ENCODE measurements at places on chromosomes 1 and 21. TPM values are rescaled to one million over a fixed set of nuclear protein-coding genes. Genes with fewer than 3 reads are reported as not detected.

DNA sequence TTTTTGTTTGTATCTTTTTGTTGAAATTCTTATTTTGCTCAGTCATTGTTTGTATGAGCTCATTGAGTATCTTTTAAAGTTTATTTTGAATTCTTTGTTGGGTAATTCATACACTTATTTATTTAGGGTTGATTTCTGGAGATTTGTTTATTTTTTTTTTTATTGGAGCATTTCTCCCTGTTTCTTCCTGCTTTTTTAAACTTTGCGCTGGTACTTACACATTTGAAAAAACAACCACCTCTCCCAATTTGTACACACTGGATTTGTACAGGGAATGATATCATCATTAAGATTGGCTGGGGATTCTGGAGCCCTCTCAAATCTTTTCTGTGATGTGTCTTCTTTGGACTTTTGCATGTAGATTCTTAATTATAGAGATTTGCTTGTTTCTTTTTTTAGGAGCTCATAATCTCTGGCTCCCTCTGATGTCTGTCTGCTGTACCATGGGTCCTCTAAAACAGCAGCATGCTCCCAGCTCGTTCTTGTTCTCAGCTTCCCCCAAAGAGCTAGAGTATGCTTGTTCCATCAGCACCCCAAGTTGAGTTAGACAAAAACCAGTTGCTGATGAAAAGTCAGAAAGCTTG is 310.7 kb downstream of the DUSP10 start:
- DNase-seq, result no peak

DNA sequence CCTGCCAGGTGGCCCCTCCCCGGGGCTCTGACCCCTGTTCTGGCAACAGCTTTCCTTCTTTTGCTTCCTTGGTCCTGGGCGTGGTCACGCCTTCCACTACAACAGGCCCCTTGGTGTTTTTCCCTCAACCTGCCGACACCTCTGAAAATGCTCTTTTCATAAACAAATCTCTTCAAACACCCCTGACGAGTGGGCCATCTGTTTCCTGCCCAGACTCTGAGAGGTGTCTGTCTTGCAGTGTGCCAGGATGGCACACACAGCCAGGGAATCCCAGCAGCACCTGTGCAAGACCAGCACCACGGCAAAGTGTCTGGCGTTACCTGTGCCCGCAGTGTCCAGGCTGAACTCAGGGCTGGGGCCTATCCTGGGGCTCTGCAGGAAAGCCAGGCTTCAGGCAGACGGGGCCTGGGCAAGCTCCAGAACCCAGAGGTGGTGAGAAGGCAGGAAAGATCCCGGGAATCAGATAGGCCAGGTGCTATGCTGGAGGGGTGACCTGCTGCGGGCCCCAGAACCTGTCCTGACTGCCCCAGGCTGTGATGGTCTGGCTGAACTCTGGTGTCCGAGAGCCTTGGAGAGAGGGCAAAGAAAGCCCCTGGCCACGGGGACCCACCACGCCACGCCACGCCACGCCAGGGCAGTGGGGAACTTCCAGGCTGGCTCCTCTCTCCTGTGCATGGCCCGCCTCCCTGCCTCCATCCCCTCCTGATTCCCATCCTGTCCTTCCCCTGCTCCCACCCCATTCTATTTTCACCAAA is 88.9 kb downstream of the SIK1 start:
- DNase-seq, result no peak

GRCh38 chr1:246576709-246577032 is 10.4 kb downstream of the CNST start:
- no peak for DNase-seq

DNA sequence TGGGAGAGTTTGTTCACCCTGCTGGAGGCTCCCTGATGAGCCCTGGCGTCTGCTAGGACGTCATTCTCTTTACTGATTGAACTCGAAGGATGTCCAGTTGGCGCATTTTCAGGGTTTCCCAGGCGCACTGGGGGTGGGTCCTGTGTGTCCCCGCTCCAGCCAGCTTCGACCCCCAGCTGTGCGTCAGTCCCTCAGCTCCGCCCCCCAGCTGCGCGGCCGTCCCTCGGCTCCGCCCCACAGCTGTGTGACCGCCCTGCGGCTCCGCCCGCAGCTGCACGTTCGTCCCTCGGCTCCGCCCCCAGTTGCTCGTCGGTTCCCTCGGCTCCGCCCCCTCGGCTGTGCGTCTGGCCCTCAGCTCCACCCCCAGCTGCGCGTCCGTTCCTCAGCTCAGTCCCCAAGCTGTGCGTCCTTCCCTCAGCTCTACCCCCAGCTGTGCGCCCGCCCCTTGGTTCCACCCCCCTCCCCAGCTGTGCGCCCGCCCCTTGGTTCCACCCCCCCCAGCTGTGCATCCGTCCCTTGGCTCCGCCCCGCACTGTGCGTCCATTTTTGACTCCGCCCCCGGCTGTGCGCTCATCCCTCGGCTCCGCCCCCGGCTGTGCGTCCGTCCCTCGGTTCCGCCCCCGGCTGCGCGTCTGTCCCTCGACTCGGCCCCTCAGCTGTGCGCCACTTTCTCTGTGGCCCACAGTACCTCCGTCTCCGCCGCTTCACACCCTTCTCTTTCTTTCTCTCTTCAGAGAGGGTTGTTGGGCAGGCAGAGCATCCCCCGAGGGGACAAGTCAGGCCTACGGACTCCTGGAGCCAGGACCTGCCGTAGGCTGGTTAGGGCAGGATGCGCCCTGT is 61.3 kb downstream of the FAAP20 start:
- DNase-seq, result peak; percentile 98

GRCh38 chr1:79369091-79369490 is 362.6 kb upstream of the ADGRL4 start:
- no peak for DNase-seq

DNA sequence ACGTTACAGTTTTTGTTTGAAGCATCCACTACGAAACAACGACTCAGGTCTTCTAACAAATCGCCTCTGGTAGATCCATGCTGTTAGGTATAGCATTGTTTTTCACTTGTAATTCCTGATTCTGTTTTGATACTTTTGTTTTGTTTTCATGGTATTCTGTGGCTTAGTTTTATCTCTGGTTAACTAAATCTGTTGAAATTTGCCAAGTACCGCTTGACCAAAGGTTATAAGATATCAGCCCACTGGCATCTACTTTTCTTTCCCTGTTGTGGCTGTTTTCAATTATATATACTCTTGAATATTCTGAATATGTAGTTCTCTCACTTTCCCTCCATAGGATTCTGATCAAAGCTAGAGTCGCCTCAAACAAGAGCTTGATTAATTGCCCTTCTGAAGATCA is 274.8 kb upstream of the C1orf105 start:
- DNase-seq, result no peak

GRCh38 chr1:89912073-89912472 is 82.8 kb upstream of the ZNF326 start:
- DNase-seq, result no peak

- DNase-seq, result no peak
Observed at GRCh38 chr1:78640462-78640861, 9.2 kb upstream of the IFI44 start.

DNA sequence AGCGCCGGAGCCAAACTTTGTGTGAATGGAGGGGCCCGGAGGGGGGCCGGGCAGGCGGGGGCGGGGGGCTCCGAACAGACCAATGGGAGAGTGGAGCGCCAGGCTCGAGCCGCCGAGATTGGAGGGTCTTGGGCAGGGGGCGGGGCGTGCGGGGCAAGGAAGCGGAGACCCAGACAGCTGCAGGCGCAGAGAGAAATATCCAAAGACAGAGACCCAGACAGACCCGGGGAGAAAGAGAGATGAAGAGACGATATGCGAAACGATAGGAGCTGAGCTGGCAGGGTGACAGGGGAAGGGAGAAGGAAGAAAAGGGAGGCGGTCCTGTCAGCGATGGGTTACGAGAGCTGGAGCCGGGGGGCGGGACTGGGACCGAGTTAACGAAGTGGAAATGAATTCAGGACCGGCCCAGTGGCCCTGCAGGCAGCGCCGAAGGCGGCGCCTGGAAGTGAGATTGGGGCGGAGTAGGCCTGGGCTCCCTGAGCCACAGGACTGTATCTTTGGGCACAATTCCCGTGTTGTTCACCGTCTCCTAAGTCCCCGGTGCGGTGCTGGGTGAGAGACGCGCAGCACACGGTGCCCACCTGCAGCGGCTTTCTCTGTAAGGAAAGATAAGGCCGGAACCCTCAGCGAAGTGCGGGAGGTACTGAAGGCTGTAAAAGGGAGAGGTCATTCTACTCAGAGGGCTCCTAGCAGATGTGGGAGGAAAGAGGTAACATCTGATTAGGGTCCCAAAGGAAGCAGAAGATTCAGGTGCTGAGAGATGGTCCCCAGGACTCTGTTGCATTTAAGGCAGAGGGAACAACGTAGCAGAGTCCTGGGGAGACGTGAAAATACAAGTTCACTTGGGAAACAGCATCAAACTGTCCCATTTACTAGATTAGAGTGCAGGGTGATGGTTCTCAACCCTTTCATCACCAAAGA is 543 bp upstream of the KCNJ10 start:
- no peak for DNase-seq

- no peak for DNase-seq
Observed at GRCh38 chr1:218219460-218219859, 65.6 kb upstream of the RRP15 start.

- DNase-seq, result no peak
Observed at GRCh38 chr1:41964400-41964799, 45.7 kb upstream of the HIVEP3 start.

DNA sequence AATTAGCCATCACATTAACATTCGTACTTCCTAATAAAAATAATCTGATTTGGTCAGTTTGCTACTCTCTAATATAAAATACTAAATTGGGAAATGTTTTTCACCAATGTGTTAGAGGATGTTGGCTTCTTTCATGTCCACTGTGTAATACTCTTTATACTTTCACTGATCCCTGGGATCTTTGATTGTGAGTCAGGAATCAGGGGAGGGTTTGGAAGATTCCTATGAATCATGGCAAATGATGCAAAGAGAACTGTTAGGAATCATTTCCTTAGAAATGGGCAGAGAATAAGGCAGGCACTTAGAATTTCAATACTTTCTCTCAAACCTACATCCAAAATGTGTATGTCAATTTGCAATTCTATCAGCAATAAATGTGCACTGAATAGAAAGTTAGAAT is 31.0 kb downstream of the KRTAP24-1 start:
- no peak for DNase-seq

DNA sequence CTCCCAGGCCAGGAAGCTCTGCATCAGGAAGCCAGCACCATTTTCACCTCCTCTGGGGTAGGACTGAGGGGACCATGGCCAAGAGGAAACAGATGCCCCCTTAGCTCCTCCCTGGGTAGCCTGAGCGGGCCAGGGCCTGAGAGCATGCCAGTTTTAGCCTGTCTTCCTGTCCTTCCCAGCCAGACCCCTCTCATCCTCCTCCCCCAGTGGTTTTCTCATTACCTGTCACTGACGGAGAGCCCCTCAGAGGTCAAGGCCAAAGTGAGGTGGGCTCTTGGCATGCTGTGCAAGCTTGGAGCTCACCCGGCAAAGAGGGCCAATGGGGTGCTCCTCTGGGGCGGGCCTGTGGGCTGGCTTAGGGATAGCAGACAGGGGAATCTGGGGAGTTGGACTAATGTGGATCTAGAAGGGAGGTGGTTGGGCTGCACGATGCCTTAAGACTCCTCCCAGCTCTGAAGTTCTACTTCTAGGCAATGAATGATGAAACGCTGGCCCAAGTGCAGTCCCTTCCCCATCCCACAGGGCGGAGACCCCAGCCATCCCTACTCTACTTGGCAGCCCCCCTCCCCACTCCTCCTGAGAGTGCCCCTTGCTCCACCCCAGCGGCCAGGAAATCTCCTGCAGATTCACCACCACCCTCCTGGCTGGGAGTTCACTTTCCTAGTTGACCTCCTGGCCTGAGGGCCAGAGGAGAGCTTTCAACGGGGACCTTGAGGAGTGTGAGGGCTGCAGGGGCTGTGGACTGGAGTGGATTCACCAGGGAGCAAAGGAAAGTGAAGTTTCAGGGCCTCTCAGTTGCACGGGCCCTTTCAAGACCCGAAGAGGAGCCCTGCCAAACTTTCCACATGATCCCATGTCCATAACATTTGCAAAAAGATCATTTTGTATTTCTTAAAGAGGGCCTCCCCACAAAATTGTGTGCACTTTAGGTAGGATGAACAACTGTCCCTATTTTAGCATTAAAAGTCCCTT is 9.4 kb upstream of the LMNA start:
- DNase-seq, result no peak

GRCh38 chr1:180935326-180936109 is 22.8 kb downstream of the KIAA1614 start:
- no peak for DNase-seq

DNA sequence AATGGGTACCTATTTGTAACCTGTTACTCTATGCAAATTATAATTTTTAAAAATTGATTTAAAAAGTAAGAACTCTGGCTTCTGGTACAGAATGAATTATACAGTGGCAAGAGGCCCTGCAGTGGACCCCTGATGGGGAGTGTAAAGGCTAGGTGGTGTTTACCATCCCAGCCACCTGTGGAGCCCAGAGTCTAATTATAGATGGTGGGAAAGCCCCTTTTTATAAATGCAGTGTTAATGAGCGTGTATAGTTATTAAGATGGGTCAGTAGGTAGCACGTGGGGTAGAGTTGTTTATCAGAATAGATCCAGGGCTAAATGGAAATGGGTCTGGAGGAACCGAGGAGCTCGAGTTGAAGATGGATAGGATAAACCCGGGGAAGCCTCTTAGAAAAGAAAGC is 13.9 kb upstream of the PRELP start:
- DNase-seq, result no peak

DNA sequence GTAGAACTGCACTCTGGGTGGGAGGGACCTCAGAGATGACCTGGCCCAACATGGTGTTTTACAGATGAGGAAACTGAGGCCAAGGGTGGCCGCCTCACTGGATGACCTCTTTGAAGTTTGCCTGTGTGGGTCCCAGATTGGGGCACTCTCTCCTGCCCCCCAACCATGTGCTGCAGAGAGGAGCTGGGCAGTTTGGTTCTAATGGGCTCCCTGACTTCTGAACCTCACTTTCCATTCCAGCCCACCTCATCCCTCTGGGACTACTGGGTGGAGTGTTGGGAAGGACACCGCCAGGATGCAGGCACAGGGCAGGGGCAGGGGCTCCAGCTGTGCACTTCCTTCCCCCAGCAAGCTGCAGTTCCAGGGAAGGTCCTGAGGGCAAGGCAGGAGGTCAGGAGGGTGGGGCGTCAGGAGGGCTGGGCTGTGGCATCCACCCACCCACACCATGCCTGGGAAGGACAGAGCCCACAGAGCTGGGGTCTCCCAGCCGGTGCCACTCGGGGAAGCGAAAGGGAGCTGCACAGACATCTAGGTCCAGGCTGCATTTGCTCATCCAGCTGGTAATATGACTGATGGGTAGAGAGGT is 10.3 kb upstream of the EPS8L3 start:
- no peak for DNase-seq

GRCh38 chr1:240515505-240515904 is 96.5 kb downstream of the GREM2 start:
- no peak for DNase-seq

- no peak for DNase-seq
Observed at GRCh38 chr1:226870026-226870400, 403 bp upstream of the PSEN2 start.

GRCh38 chr1:151314137-151314875 is 12.9 kb downstream of the PI4KB start:
- no peak for DNase-seq

- DNase-seq, result no peak
Observed at GRCh38 chr1:228205526-228206436, 2.1 kb upstream of the OBSCN start.

PCSK9 gene
- 0.25 TPM for total RNA-seq

RGL1 gene
- total RNA-seq, result 23.1 TPM

RAB3GAP2 gene
- 16.9 TPM for total RNA-seq

COL24A1 gene
- total RNA-seq, result 0.98 TPM

S100PBP gene
- 19.6 TPM for total RNA-seq
